ENCODE measurements at places on chromosomes 12 and 14.

DNA sequence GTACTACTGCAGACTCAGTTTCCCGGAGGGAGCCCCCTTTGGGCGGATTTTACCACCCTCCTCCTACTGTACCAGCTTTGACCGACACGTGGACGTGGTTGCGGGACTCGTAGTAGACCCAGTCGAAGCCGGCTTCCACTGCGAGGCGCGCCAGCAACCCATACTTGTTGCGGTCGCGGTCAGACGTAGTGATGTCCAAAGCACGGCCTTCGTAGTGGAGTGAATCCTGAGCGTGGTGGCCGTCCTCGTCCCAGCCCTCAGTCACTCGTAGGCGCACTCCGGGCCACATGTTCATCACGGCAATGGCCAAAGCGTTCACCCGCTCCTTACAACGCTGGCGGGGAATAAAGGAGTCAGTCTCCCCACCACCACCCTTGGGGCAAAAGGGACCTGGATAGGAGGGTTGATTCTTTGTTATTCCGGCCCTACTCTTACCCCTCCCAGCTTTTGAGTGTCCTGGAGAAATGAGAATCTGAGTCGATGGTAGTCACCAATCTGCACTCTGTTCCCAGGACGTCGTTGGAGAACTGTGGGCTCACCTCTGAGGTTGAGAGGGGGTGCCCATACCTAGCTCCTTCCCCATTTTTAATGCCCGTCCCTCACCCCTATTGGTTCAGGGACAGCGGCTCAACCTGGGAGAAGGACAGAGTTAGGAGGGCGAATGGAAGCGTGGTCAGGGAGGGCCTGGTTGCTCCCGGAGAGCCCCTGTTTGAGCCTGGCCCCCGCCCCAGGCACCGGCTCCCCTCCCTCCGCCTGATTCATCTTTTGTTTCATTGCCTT, 3.4 kb downstream of the DHH start:
- no peak for DNase-seq

DNA sequence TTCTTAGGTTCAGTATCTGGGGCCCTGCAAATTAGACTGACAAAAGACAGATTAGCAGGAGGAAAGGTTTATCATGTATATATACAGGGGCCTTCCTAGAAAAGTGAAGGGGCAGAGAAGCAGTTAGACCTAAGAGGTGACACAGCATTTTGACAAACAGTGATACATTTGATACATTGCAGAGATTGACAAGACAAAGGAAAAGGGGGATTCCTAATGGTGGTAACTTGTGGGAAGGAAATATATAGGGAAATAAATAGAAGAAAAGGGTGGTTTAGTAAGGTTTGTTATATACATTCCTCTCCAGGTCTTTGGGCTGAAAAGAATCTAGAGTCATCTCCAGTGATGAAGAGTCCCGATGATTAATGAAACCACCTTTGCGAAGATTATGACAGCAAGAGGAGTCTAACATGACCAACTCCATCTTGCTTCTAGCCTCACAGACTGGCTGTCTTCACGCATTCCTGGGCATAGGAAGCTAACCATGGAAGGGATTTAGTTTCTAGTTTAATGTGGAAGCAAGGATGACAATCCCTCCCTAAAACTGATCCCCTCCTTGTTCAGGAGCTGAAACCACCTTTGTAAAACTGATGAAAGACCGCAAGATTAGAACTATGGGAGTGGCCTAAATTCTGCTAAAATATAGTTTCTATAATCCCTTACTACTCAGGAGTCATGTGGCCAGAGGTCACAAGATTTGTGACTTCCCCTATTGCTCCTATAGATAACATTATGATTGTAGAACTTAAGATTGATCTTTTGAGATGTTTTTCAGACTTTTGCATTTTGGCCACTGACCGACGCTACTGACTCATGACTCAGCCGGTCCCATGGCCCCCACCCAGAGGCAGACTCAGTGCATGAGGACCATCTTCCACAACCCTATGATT, 31.1 kb upstream of the CPM start:
- no peak for DNase-seq

- DNase-seq, result no peak
These were observed 67.2 kb downstream of the GNS start for GRCh38 chr12:64691795-64692583.

DNA sequence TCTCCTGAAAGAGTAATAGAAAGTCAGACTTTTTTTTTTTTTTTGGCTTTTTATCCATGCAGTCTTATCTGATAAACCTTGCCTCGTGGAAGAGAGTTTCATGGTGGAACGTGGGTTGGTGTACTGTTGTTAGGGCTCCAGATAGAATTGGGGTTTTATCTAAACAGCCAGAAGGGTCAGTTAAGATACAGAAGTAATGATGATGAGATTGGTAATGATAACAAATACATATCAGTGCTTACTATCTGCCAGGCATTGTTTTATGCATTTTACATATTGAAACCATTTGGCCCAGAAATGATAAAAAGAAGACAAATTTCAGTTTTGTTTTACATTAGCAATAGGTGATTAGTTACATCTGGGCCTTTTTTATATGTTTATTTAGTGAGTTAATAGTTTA, 372.8 kb upstream of the PRICKLE1 start:
- no peak for DNase-seq

- no peak for DNase-seq
These were observed 152.0 kb upstream of the AVPR1A start for GRCh38 chr12:63302941-63303536.

DNA sequence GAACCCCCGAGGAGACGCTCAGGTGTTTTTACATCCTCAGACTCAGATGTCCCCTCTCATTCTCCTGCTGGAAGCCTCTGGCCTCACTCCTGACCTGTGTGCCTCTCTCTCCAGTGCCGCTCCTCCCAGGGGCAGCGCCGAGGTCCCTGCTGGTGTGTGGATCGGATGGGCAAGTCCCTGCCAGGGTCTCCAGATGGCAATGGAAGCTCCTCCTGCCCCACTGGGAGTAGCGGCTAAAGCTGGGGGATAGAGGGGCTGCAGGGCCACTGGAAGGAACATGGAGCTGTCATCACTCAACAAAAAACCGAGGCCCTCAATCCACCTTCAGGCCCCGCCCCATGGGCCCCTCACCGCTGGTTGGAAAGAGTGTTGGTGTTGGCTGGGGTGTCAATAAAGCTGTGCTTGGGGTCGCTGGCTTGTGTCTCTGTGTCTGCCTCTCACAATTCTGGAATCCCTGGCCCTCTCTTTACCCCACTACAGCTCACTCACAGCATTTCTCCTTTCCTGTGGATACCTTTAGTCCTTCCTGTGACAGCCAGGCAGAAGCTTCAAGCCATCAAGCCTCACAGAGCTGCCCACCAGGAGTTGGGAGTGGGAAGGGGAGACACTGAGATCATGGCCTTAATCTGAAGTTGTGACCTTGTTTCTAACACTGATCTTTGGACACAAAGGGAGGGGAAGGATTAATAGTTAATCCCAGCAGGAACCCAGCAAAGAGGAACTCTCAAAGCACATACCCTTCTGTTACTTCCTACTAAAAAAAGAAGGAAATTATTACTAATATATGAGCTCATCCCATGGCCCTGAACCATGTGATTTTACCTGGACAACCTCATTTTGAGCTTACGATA, 1.1 kb upstream of the SOAT2 start:
- DNase-seq, result no peak

DNA sequence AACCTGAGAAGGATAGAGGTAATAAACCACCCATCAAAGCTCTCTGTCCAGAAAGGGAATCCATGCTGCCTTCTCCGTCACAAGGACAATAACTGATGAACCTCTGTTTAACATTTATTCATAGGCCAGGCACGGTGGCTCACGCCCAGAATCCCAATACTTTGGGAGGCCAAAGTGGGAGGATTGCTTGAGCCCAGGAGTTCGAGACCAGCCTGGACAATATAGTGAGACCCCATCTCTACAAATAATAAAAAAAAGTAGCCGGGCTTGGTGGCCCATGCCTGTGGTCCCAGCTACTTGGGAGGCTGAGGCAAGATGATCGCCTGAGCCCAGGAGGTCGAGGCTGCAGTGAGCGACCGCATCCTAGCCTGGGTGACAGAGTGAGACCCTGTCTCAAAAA, 7.1 kb upstream of the FOS start:
- DNase-seq, result no peak

DNA sequence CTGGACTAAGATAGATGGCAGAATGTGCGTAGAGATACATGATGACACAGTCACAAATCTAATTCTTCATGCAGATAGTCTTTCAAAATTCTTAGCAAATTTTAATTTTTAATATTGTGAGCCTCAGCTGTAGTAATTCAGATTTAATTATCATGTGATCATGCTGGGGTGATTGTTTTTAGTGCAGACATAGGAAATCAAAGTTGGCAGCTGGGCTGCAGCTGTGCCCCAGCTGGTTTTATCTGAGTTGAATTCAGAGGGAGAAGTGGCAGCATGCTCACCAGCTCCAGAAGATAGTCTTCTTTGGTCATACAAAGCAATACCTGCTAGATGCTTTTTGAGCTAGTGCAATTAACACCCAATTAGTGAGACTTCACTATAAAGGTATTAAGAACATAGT, 292.9 kb downstream of the RAD51B start:
- no peak for DNase-seq

- no peak for DNase-seq
These were observed 35.0 kb upstream of the SLC24A4 start for GRCh38 chr14:92287987-92288386.

DNA sequence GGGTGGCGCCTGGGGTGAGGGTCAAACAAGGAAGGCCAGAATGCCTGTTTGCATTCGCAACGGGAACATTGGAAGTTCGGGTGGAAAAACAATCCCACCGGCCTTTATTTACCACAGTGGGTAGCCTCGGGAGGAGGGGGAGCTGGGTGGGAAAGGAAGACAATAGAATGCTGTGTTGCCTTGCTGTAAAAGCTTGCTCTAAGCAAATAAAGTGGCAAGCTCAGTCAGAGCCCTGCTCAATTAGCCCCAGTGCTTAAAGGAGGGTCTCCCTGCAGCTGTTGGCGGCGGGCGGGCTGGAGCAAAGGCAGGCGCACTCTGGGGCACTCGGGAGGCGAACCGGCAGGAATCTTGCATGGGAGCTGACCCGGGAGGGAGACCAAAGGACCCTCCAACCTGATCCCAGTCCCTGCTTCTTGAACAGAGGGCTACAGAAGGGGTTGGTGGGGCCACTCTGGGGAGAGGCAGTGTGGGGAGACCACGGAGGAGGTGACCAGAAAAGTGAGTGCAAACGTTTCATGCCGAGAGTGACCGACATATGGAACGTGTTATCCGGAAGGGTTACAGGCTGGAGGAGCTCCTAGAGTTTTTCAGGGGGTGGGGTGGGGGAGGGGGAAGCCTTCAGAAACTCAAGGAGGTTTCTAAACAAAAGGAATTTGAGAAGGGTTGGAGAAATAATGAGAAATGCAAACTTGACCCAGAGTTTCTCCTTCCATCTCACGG, 48.5 kb downstream of the NTF3 start:
- no peak for DNase-seq

DNA sequence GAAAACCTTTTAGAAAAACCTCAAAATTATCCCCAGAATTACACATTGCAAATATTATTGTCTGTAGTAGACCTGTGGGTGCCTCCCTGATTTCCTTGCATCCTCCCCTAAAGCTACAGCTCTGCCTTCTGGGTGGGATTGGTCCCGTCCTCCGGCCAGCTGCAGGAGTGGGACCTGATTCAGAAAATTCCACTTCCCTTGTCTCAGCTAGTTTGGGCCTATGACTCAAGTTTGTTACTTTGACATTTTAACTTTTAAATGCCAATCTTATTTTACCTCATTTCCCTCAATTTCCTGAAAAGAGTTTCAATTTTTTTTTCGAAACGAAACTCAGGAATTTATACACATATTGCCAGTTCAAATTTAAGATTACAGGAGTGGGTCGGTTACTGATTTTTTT, 13.2 kb upstream of the SLC41A2 start:
- DNase-seq, result no peak

DNA sequence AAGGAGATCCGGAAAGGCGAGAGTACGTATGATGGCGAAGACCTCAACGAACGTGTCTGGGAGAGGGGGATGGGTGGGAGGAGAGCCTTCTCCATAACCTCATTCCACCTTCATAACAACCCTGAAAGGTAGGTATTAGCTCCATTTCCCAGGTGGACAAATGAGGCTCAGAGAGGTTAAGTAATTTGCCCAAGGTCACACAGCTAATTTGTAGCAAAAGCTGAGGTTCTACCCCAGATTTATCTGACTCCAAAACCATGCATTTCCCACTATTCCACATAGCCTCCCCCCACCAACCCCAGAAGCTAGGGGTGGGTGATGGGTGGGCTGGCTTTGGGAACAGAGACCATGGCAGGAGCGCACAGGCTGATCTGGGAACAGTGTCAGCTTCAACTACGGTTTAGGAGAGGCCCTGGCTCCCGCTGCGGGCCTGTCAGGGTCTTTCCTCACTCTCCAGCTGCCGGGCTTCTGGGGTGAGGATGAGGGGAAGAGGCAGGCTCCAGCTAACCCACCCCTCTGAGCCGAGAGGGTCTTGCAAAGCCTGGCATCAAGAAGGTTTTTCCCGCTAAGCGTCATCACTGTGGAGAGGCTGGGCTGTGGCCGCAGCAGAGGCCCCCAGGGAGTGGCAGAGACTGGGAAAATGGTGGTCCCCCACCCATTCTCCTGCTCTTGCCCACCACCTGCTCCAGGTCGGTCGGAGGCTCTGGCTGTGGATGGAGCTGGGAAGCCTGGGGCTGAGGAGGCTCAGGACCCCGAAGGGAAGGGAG, 8.9 kb downstream of the CHGA start:
- no peak for DNase-seq

DNA sequence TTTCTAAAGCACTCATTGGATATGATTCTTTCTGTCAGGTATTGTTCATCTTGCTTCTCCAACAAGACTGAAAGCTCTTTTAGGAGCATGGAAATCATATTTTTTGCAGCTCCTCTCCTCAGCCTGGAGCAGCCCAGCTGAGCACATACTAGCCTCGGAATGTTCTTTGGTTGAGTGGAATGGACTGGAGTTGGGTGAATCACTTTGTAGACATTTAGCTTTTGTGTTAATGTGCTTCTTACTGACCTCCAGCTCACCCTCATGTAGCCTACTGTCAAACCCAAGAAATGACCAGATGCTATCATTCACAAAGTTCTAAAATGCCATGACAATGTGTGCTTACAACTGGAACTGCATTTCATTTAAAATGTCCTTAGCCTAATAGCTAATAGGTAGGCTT, 161.1 kb downstream of the NUAK1 start:
- DNase-seq, result no peak

DNA sequence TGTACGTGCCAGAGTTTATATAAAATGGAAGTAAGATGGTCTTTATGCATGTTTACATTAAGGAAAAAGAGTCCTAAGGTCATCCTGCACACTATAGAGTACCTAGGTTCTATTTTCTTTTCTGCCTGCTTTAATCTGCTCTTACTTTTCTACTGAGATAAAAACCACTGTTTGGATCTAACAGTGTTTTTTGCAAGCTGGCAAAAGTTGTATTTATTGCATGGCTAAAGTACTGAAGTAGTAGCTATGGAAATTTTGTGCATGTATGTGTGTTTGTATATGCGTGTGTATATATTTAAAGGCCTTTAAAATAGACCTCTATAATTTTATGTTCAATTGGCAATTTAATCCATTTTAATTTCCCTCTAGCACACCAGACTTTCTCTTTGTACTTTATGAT, 98.3 kb upstream of the CPSF6 start:
- DNase-seq, result no peak

GRCh38 chr12:48340943-48341342, 9.8 kb downstream of the ZNF641 start:
- no peak for DNase-seq

Data from stimulated activated CD4-positive, alpha-beta T cell treated with anti-CD3 and anti-CD28 coated beads, TNF-alpha, amount 100 ng/mL, for 1 hour (primary cell).